Natural killer cell treated with Interleukin-12 subunit alpha and Interleukin-12 subunit beta and Interleukin-15 and Interleukin-18, amount 100 ng/mL, for 72 hours (primary cell): ENCODE measurements at places on chromosomes 2 and 18. TPM values are rescaled to one million over a fixed set of nuclear protein-coding genes. Genes with fewer than 3 reads are reported as not detected.

- H3K4me3 ChIP-seq, result no peak overlapping the region
- no peaks in the 10 kb centered on the region for H3K27me3 ChIP-seq
- H3K4me1 ChIP-seq, result no peaks in the 10 kb centered on the region
- no peak overlapping the region for H3K27ac ChIP-seq
- H3K36me3 ChIP-seq, result no peaks in the 10 kb centered on the region
Observed at GRCh38 chr2:223306371-223306770, 254.4 kb downstream of the KCNE4 start.

EIF2AK3 gene
- 32.4 TPM for total RNA-seq

CAPG gene
- total RNA-seq, result 8.4 TPM

SCN2A gene
- total RNA-seq, result not detected

DNA sequence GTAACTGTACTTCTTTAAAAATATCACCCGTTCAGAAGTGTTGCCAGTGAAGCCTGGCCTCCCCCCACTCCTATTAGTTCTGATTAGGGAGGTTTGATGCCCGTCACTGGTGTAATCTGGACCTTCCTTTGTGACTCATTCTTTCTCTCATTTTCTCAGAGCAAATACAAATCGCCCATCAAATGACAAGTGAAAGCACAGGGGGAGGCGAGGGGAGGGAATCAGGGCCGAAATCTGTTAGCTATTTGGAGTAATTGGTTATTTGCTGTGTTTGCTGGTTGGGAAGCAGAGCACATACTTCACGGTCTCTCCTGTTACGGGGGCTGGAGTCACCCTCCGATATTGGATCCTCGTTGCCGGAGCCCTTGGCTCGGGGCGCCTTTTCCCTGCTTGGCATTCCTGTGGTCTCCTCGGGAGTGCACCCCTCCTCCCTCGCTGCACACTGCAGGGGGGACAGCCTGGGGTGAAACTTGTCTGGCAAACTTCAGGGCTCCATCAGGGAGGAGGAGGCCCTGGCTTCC lies 178.1 kb downstream of the DYSF start:
- H3K27ac ChIP-seq, result no peak overlapping the region
- no peaks in the 10 kb centered on the region for H3K36me3 ChIP-seq
- DNase-seq, result no peak
- no peaks in the 10 kb centered on the region for H3K4me1 ChIP-seq

- peaks cover 5% of the 10 kb centered on the region for H3K27me3 ChIP-seq
- no peak overlapping the region for H3K4me3 ChIP-seq
- no peak overlapping the region for H3K27ac ChIP-seq
- DNase-seq, result no peak
- no peaks in the 10 kb centered on the region for H3K4me1 ChIP-seq
Observed at GRCh38 chr18:8507915-8508705, 101.1 kb upstream of the RAB12 start.

DNA sequence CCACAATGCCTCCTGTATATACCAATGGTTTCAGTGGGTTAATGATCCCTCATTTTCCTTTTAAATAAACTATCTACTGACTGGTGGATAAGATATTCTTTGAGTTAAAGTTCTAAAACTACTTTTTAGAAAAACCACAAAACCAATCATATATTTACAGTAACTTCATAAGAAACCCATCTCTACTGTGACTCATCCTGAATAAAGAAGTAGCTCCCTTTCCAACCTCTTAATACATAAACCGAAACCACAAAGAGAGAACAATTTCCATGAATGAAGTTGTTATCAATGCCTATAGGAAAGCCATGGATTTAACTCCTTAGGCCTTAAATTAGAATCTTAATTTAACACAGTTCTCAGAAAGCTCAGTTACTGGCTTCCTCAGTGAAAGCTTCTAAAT lies 227.0 kb upstream of the SMAD7 start:
- H3K27ac ChIP-seq, result peak overlapping the region; percentile 89
- H3K36me3 ChIP-seq, result no peaks in the 10 kb centered on the region
- no peaks in the 10 kb centered on the region for H3K27me3 ChIP-seq
- peak overlapping the region; percentile 75 for H3K4me3 ChIP-seq
- no peak for DNase-seq

DNA sequence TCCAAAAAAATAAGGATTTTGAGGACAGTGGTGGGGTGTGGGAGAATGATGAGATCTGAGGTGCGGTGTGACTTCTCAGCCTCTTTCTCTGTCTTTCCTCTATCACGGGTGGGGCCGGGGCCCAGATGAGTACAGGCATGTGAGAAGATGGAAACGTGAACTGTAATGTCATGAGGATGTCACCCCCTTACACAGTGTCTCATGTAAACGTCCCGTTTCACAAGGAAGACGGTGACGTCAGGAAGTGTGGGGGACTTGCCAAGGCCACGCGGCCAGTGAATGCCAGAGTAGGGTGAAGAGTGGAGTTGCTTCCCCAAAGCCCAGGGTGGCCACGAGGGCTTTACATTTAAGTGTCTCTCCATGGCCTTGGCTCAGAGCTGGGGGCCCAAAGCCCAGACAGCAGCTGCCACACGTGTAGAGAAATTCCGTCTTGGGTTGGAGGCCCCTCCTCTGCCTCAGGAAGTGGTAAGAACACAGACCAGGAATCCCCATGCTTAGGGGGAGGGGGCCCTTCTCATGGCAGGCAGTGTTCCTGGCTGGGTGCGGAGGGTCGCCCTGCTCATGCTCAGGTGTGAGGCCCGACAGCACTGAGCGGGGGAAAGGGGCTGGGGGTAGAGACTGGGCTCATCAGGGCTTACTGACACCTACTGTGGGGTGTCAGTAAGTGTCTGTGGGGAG lies 80.9 kb upstream of the SMAD7 start:
- H3K36me3 ChIP-seq, result peaks cover 4% of the 10 kb centered on the region
- H3K4me1 ChIP-seq, result peaks cover 11% of the 10 kb centered on the region
- H3K27ac ChIP-seq, result peak overlapping the region; percentile 28
- peak overlapping the region; percentile 7 for H3K4me3 ChIP-seq
- peak; percentile 73 for DNase-seq
- H3K27me3 ChIP-seq, result no peaks in the 10 kb centered on the region

HOXD12 gene
- total RNA-seq, result not detected

SERPINB4 gene
- not detected for total RNA-seq

GRCh38 chr2:16275661-16276060 lies 335.3 kb downstream of the MYCN start:
- no peak overlapping the region for H3K27ac ChIP-seq
- no peak overlapping the region for H3K4me3 ChIP-seq
- no peak for DNase-seq
- H3K4me1 ChIP-seq, result no peaks in the 10 kb centered on the region
- peaks cover 9% of the 10 kb centered on the region for H3K27me3 ChIP-seq
- H3K36me3 ChIP-seq, result no peaks in the 10 kb centered on the region

GRCh38 chr2:202016579-202017227 lies 17.0 kb upstream of the FZD7 start:
- no peaks in the 10 kb centered on the region for H3K4me1 ChIP-seq
- DNase-seq, result no peak
- H3K36me3 ChIP-seq, result no peaks in the 10 kb centered on the region
- H3K4me3 ChIP-seq, result no peak overlapping the region
- no peak overlapping the region for H3K27ac ChIP-seq
- peaks cover 14% of the 10 kb centered on the region for H3K27me3 ChIP-seq

DNA sequence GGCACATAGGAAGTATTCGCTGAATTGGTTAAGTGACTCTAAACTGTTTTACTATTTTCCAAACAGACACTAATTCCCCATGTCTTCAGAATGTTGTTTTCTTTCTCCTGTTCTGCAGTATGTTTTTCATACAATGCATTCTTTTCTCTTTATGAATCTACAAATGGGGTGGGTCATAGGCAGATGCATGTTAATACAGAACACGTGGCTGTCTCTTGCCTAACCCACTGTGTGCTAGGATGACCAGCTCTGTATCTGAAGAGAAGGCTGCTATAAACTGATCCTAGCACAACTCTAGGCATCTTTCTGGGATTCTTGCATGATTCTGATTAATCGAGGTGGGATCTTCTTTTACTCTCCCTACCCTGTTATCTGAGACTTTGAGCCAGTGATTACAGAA lies 826.0 kb downstream of the PLCL1 start:
- no peak overlapping the region for H3K27ac ChIP-seq
- H3K4me3 ChIP-seq, result no peak overlapping the region
- H3K36me3 ChIP-seq, result no peaks in the 10 kb centered on the region
- DNase-seq, result no peak
- H3K27me3 ChIP-seq, result no peaks in the 10 kb centered on the region
- H3K4me1 ChIP-seq, result no peaks in the 10 kb centered on the region

TLX2 gene
- 0.95 TPM for total RNA-seq

- H3K27me3 ChIP-seq, result no peaks in the 10 kb centered on the region
- H3K27ac ChIP-seq, result no peak overlapping the region
- no peaks in the 10 kb centered on the region for H3K4me1 ChIP-seq
- DNase-seq, result no peak
Observed at GRCh38 chr18:53224128-53224778, 884.3 kb downstream of the DCC start.

SMCHD1 gene
- total RNA-seq, result 88.0 TPM

RTKN gene
- 4.6 TPM for total RNA-seq

DNA sequence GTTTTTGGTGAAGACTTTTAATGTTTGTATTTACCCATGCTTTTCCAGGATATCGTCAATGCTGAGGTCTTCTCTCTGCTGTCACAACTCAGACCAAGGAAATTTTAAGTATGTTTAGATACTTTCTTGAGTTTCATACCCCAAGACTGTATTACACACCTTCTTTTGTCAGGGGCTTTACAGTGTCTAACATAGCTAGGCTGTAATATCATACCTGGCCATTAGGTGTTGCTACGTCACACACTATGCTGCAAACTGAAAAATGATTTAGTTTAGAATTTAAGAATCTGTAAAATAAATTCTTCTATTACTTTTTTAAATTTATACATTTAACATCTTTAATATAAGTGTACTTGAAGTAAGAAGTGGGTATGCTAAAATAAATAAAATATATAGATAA lies 358.4 kb upstream of the NRP2 start:
- H3K27ac ChIP-seq, result no peak overlapping the region
- no peak overlapping the region for H3K4me3 ChIP-seq

GRCh38 chr2:97871096-97871780 lies 124.5 kb downstream of the TMEM131 start:
- no peak for DNase-seq
- peaks cover 60% of the 10 kb centered on the region for H3K4me1 ChIP-seq
- no peaks in the 10 kb centered on the region for H3K36me3 ChIP-seq
- no peaks in the 10 kb centered on the region for H3K27me3 ChIP-seq

HOXD3 gene
- total RNA-seq, result not detected

- no peak for DNase-seq
- no peak overlapping the region for H3K4me3 ChIP-seq
- H3K27me3 ChIP-seq, result peaks cover 48% of the 10 kb centered on the region
- peaks cover 7% of the 10 kb centered on the region for H3K4me1 ChIP-seq
- H3K36me3 ChIP-seq, result peaks cover 8% of the 10 kb centered on the region
- no peak overlapping the region for H3K27ac ChIP-seq
Observed at GRCh38 chr18:41940506-41941215, 14.4 kb upstream of the PIK3C3 start.

TANC1 gene
- total RNA-seq, result 0.56 TPM

DNA sequence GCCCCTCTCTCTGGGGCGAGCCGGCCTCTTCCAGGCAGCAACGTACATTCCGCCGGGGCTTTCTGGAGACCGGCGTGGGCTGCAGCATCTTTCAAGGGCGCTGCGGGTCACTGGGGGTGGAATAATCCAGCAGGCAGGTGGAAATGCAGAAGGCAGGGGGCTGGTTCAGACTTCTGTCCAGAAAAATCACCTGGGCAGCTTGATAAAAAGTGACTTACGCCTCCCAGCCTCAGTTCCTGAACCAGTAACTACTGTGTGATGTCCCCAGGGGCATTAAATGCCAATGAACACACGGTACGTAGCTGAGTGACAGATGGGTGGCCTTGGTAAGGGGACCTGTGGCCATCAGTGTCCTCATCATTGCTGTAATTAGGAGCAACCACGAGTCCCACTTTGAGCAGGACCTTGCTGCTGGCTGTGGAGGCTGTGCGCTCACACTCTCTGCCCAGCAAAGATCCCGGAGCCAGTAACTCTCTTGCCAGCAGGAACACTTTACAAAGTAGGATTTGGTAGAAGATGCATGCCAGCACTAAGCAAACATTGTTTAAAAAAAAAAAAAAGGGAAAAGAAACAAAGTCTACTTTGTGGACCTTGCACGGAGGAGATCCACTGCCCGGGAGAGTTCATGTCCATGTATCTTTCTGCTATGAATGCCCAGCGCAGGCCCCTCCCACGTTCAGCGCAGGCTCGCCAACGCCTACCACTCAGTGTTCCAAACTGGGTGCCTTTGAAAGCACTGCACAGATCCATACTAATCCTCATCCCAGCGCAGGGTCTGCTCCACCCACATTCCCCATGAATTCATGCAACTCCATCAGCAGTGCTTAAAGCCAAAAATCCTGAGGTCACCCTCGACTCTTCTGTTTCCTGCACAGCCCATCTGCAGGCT lies 177.3 kb downstream of the HDAC4 start:
- no peaks in the 10 kb centered on the region for H3K36me3 ChIP-seq
- H3K27ac ChIP-seq, result peak overlapping the region; percentile 93
- DNase-seq, result no peak
- peaks cover 66% of the 10 kb centered on the region for H3K4me1 ChIP-seq
- peak overlapping the region; percentile 83 for H3K4me3 ChIP-seq

DNA sequence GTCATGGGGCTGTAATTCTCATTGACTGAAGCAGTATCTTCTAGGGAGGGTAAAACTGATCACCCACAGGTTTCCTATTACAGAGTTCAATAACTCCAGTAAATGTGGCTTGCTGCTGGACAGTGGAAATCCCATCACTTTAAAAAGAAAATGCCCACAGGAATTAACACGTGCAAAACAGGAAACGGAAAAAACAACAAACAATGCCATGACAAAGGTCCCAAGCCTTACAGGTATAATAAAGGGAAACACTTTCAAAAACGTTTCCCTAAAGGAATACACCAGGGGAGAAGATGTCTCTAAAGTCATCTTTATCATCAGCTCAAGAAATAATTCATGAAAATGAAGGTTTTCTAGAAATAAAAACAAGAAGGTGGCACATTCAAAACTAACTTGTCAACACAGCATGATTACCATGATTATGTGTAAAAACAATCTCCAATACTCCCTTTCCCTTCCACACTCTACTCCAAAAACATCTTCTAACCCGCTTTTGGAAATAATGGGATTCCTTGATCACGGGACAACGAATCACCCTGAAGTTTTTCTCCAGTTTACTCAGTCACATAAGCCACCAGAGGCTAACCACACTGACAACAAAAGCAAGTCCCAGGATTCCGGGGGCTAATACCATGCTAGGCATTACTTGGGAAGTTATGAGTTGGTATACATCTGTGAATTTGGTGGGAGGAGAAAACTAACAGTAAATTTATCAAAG lies 167.9 kb downstream of the TCF4 start:
- peak overlapping the region; percentile 25 for H3K4me3 ChIP-seq
- H3K27me3 ChIP-seq, result no peaks in the 10 kb centered on the region
- no peak for DNase-seq
- H3K4me1 ChIP-seq, result peaks cover 5% of the 10 kb centered on the region
- no peak overlapping the region for H3K27ac ChIP-seq
- no peaks in the 10 kb centered on the region for H3K36me3 ChIP-seq

DNA sequence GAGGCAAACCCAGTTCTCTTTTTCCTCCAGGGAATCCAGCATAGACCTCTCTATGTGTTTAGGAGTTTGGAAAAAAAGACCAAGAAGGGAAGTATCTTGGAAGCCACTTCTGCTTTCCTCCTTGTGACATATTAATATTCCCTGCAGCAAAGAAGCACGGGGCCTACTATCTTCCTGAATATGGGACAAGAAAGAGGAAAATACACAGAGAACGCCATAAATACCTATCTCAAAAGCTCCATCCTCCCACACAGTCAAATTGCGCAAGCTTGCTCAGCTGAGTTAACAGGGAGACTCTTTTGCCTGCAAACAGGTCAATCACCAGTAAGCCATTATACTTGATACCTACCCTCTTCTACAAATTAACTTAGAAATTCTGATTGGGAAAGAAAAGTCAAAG lies 16.7 kb upstream of the RAPH1 start:
- H3K4me3 ChIP-seq, result no peak overlapping the region
- H3K27ac ChIP-seq, result no peak overlapping the region
- H3K4me1 ChIP-seq, result peaks cover 3% of the 10 kb centered on the region
- H3K36me3 ChIP-seq, result no peaks in the 10 kb centered on the region
- H3K27me3 ChIP-seq, result peaks cover 10% of the 10 kb centered on the region
- no peak for DNase-seq

SPP2 gene
- total RNA-seq, result not detected
